ENCODE measurements at places on chromosomes 11 and 22.

GRCh38 chr11:94595076-94595475 is 27.9 kb downstream of the PIWIL4 start:
- DNase-seq = no peak

GRCh38 chr11:130145311-130145812 is 14.2 kb upstream of the ST14 start:
- no peak for DNase-seq

- no peak for DNase-seq
Measured at GRCh38 chr11:55474321-55474720, 79.9 kb upstream of the OR4C15 start.

- DNase-seq = no peak
Measured at GRCh38 chr22:29203488-29204454, 1.9 kb upstream of the EMID1 start.

DNA sequence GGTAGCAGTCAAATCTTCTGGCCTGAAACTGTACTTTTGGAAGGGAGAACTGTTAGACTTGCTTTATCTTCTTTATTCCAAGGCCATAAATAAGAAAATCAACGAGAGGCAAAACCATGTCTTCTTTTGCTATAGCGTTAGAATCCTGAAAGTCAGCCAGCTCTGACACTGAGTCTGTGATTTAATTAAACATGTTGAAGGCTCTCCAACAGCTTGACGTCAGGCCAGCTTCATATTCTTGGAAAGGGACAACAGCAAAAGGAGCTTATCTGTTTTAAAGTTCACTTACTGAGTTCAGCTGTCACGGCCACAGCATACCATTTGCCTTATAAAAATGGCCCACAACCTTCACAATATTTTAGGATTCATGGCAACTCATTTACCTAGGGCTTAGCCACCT is 131.0 kb upstream of the LDLRAD3 start:
- DNase-seq = no peak

GRCh38 chr22:19960491-19961200 is 19.0 kb upstream of the TXNRD2 start:
- DNase-seq = no peak

DNA sequence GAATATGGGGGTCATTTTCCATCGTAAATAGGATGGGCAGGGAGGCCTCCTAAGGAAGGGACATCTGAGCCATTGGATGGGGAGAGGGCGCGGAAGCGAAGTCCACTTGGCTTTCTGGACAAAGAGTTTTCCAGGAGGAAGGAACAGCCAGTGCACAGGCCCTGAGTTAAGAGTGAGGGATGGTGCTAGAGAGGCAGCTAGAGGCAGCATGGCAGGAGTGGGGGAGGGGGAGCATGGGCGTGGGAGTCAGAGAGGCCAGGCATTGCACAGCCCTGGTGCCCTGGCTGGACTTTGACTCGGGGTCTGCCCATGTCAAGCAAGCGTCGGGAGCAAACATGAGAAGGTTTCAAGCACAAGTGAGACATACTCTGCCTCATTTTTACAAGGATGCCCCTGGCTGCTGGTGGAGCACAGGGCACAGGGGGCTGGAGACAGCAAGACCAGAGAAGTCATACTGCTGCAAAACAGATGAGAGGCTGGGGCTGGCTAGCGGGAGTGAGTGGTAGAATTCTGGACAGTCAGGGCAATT is 9.0 kb downstream of the GNAZ start:
- DNase-seq = no peak

DNA sequence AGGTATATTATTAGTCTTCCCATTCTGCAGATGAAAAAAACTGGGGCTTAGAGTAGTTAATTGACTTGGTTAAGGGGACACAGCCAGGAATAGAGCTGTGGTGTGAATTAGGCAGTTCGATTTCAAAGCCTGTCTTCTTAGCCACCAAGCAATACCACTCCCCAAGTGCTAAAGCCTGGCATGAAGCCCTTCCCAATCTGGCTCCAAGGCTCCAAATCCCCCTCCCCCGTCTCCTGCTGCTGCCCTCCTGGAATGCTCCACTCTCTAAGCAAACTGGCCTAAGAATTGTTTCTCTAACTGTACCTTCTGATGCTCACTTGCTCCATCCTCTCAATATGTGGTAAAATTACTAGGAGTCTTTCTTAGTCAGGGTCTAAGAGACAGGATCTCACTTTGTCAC is 18.6 kb downstream of the ASCC2 start:
- DNase-seq = no peak
